ENCODE measurements at places on chromosomes 12 and 14.

- DNase-seq = no peak
Measured at GRCh38 chr14:93676416-93676958, 111.8 kb downstream of the PRIMA1 start.

GRCh38 chr14:88825078-88825458 is 617 bp downstream of the TTC8 start:
- no peak for DNase-seq

- DNase-seq = peak; percentile 46
Measured at GRCh38 chr12:6647083-6647604, at the start of gene ACRBP. ACRBP (minus strand) TSS chr12:6647432; CDS start chr12:6647366, 66 bp downstream.

- DNase-seq = no peak
Measured at GRCh38 chr14:71629765-71630492, 302.3 kb upstream of the RGS6 start.

DNA sequence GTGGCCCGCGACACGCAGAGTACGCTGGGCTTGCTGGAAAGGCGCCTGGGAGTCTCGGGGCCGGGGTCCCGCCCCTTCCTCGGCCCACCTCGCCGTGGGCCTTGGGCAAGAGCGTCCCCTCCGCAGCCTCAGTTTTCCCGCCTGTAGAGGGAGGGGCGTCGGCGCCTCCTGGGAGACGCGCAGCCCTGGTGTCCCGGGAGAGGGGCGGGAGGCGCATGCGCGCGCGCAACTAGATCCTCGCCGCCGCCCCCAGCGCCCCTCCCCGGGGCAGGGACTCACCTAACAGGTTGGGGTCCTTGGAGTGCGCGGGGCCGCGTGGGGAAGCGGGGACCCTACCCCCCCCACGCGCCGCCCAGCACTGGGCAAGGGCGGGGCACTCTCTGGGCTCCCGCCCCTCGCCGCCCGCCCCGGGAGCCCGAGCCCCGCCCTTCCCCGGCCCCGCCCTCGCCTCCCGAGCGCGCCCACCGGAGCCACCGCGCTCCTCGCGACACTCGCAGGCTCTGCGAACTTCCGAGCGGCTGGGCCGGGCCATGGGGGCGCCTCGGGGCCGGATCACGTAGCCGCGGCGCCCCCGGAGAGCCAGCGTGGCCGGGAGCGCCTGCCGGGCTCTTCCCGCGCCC is at the start of gene KIF26A:
TSS of gene KIF26A (plus strand) at position 490 of the 620 bp plus-strand sequence. CDS start 136 bp downstream, outside the sequence.
- peak; percentile 27 for DNase-seq

DNA sequence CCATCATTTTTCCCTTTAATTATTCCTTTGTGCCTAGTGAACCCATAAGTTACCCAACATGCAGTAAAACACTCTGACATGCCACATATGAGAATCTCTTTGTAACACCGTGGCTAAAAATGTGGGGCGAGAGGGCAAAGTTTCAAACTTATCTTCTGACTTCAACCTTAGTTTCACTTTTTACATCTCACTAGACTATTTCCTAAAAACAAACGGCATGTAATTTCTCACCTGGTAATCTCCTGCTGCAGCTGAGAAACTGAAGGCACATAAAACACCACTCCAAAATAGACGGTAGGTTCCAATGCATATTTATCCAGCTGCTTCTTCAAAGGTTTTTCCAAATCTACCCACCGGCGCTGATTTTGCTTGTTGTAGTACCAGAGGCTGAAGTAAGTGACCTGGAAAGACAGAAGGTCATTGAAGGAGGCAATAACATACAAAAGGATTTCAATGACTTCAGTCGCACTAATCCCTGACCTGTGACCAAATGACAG is 37.9 kb downstream of the PTPN21 start:
- no peak for DNase-seq

DNA sequence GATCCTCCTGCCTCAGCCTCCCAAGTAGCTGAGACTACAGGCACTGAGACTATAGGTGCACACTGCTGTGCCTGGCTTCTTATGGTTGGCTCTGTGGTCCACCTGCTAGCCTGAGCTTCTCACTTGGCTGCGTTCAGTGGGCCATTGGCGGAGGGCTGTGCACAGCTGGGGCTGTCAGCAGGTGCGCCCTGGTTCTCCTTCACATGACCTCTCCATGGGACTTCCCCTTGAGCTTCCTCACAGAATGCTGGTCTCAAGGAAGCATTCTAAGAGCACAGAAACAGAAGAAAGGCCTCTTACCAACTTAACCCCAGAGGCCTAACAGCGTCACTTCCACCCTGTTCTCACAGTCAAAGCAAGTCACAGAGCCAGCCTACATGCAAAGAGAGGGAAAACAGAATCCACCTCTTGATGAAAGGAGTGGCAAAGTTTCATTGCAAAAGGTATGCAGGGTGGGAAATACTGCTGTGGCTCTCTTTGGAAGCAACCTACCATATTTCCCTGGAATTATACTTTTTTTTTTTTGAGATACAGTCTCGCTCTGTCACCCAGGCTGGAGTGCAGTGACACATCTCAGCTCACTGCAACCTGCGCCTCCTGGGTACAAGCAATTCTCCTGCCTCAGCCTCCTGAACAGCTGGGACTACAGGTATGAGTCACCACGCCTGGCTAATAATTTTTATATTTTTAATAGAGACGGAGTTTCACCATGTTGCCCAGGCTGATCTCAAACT is 9.3 kb downstream of the RILPL2 start:
- no peak for DNase-seq

- no peak for DNase-seq
Measured at GRCh38 chr14:72617391-72618031, 276.4 kb downstream of the DPF3 start.

DNA sequence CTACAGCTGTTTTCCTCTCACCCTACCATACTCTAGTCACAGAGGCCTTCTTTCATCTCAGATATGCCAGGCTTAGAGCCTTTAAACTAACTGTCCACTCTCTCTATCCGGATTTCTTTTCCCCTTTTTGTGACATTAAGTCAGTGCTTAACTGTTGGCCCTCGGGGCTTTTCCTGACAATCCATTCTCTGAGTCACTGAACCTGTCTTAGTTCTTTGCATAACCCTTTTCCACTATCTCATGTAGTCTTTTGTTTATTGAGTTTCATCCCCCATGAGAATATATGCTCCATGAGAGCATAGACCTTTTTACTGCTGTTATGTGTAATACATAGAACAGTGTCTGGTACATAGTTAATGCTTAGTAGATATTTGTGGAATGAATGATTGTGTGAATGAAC is 68.7 kb downstream of the PLEKHA5 start:
- no peak for DNase-seq

- no peak for DNase-seq
Measured at GRCh38 chr14:36498938-36499337, 21.1 kb downstream of the NKX2-1 start.

DNA sequence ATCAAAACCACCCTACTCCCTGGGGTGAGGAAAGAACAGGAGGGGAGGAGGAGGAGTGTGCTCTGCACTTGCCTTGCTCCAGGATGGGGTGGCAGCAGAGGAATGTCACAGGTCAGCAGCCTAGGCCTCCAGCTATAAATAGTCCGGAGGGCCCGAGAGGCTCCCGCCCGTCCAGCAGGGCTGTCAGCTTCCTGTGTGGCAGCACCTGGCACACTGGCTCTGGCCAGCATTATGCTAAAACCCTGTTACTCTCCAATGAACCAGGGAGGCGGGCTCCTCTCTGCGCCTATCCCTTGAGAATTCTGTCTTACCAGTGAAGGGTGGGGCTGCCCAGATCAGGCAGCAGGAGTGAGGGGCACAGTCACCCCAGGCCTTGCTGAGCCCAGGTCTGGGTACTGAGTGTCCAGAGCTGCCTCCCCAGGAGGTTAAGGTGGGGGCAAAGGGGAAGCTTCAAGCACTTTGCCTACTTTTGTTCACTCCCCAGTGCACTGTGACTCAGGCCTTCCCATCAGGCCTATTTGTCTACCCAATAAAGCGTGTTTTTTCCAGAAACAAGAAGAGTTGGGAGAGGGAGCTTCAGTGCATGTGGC is 1.2 kb upstream of the COX14 start:
- no peak for DNase-seq

GRCh38 chr12:50960130-50960529 is 7.8 kb downstream of the HIGD1C start:
- DNase-seq = no peak

DNA sequence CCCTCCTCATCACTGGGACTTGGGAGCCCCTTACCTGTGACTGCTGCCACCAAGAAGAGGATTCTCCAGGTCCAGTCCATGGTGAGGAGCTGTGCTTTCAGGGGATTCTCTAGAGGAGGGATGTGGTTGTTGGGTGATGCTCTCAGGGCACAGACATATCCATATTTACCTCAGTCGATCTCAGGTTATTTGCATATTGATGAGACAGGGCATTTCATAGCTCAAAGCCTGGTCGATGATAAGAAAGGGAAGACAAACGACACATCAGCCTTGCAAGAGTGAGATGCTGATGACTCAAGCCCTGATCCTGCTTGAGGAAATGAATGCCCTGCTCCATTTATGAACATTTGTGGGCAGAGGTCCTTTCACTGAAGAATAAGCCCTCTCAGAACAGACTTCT is 981.0 kb downstream of the TMEM121 start:
- DNase-seq = no peak

- no peak for DNase-seq
Measured at GRCh38 chr14:51738754-51739153, 87.0 kb downstream of the FRMD6 start.

DNA sequence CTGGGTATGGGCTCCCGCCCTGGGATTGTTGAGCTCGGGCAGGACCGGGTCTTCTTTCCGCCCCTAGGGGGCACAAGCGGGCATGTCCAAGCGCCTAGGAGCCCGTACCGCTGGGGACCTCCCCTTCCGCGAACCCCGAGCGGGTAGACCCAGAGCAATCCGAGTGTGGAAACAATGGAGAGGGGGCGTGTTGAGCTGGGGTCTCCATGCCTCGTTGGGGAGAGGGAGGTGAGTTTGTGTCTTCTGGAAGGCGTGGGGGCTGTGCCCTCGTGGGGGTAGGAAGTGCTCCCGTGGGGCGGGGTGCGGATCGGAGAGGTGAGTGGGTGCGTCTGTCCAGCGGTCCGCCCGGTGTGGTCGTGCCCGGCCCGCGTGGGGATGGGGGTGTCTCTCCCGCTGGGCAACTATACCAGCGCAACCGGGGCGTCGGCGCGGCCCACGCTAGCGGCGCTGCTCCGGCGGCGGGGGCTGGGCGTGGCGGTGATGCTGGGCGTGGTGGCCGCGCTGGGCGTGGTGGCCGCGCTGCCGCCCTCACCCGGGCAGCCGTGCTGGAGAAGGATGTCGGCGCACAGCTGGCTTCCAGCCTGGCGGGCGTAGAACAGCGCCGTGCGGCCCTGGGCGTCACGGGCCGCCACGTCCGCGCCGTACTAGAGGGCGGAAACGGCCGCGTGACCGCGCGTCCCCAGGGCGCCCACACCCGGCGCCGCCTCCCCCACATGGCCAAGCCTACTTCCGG is 12.2 kb downstream of the AGAP2 start:
- DNase-seq = no peak

DNA sequence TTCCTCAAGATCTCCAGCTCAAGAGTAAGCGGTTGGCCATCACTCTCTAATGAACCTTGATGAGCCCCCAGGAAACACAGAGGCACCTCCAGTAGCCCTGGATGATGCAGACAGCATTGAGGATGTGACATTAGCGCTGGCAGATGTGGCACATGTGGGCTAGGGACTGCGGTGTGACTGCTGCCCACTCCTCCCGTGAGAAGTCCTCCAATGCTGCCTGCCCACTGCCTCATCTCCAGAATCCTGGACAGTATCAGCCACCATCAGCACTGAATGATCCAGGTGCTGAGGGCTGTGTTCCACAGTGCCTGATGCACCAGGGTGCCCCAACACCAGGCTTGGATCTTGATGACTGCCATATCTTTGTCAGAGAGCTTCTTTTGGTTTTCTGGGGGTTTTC is 412.6 kb downstream of the TMEM117 start:
- DNase-seq = no peak

- no peak for DNase-seq
Measured at GRCh38 chr14:92686900-92687427, 61.5 kb downstream of the LGMN start.

- DNase-seq = no peak
Measured at GRCh38 chr12:125187780-125188741, 122.8 kb downstream of the AACS start.

GRCh38 chr12:89960011-89960507 is 251.4 kb upstream of the ATP2B1 start:
- DNase-seq = no peak

GRCh38 chr12:105977236-105977635 is 161.5 kb downstream of the NUAK1 start:
- DNase-seq = no peak

- DNase-seq = no peak
Measured at GRCh38 chr12:5428332-5429221, 3.3 kb upstream of the NTF3 start.

GRCh38 chr12:6830286-6830890 is 2.2 kb downstream of the P3H3 start:
- no peak for DNase-seq

- peak; percentile 40 for DNase-seq
Measured at GRCh38 chr12:51009056-51009440, 17.1 kb downstream of the SLC11A2 start.

GRCh38 chr12:98911396-98911795 is 266.3 kb downstream of the APAF1 start:
- no peak for DNase-seq

- no peak for DNase-seq
Measured at GRCh38 chr14:102371361-102371760, 8.6 kb downstream of the TECPR2 start.

DNA sequence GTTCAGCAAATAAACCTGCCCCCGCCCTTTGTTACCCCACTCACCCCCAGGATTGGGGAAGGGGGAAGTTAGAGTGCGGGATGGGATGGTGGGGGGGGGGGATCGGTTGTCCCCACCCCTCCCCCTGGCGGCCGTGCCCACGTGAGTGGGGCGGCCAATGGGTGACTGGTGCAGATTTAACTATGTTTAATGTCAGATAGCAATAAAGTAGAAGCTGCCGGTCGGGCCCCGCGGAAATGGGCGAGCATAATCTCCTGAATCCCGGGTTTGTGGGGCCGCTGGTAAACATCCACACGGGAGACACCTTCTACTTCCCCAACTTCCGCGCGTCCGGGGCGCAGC is at the start of gene HOXC12:
TSS of gene HOXC12 (plus strand) at position 210 of the 342 bp plus-strand sequence. CDS start at position 237, 27 bp downstream.
- DNase-seq = no peak

- DNase-seq = no peak
Measured at GRCh38 chr12:124440841-124441381, 126.5 kb downstream of the NCOR2 start.

GRCh38 chr14:78448164-78449094 is 278.3 kb downstream of the NRXN3 start:
- no peak for DNase-seq

- no peak for DNase-seq
Measured at GRCh38 chr14:38038986-38039385, 168.7 kb upstream of the SSTR1 start.
